ENCODE measurements at places on chromosomes 3 and 15. TPM values are rescaled to one million over a fixed set of nuclear protein-coding genes. Genes with fewer than 3 reads are reported as not detected.

CRTC3 gene
- total RNA-seq = 68.6 TPM

SCN5A gene
- 0.50 TPM for total RNA-seq

ZNF385D gene
- 12.8 TPM for total RNA-seq

FRMD5 gene
- total RNA-seq = 0.47 TPM

PLA2G4D gene
- not detected for total RNA-seq

SPTBN5 gene
- 0.15 TPM for total RNA-seq

IL5RA gene
- total RNA-seq = 0.72 TPM

GRCh38 chr15:98684436-98684835 is 36.1 kb downstream of the IGF1R start:
- ATAC-seq = no peak

GRCh38 chr15:40914486-40914885 is 14.7 kb upstream of the DLL4 start:
- no peak for ATAC-seq

- no peak for ATAC-seq
Observed at GRCh38 chr3:152176998-152177397, 91.7 kb upstream of the MBNL1 start.

DNA sequence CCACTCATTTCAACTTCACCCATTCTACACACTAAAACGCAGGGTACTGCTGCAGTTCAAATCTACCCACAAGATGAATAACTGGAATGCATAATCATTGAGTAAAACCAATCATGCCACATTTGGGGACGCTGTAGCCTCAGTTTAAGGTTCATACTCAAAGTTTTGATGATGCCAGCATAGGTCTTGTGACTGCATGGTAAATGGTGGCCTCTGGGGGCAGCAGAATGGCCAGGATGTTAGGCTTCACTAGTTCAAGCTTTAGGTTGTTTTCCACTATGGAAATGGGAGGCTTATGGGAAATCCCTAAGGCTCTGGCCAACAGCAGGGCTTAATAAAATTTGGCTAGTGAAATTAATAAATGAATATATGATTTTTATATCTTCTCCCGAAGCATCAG is 104.3 kb upstream of the TSC22D2 start:
- ATAC-seq = no peak

DNA sequence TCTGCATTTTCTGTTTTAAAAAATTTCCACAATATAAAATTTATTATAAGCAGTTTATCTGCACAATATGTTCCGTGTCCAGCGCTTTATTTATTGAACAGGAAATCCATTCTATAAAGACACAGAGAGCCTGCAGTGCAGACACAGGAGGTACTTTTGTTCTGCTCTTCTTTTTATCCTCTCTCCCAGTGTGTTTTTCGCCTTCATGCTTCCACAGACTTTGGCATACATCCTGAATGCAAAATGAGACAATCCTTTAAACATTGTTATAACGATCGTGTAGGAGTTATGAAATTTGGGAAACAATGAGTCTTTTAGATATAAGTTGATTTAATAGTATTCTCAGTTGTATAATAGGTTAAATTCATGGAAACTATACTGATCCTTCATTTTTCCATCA is 749.2 kb downstream of the NAALADL2 start:
- no peak for ATAC-seq

DNA sequence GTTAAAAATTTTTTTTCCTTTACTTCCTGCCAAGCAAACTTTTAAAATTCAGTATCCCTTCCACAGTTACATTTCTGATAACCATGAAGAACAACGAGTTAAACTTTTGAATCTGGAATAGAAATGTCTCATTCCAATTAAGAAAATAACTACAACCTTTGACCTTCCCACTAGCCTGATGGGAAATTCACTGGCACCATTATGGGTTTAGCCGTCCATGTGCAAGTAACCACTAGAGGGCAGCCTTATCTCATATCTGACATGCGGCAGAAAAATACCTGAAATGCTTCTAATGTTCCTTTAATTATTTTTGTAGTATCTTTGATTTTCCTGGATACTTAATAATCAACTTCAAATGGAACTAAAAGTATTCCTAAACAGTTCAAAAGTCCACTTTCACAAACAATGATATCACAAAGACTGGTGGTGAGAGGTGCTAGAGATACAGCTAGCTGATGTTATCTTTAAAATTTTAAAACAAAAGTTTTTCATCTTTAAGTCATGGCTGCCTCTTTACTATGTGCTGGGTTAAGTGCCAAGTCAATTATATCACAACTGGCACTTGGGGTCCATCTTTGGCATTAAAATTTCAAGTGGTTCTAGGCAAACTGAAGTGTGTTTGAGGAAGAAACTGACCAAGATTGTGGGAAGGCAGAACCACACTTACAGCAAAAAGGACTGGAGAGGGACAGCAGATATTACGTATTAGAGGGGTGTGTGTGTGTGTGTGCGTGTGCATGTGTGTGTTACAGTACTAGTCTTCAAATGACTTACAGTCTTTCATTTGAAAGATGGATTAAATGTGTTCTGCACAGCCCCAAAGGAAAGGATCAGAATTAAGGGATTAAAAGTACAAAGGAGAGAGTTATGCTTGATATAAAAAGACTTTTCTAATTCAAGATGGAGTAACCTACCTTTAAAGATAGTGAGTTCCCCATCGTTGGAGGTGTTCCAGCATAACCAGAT is 107.1 kb upstream of the ICE2 start:
- peak; percentile 72 for ATAC-seq

DNA sequence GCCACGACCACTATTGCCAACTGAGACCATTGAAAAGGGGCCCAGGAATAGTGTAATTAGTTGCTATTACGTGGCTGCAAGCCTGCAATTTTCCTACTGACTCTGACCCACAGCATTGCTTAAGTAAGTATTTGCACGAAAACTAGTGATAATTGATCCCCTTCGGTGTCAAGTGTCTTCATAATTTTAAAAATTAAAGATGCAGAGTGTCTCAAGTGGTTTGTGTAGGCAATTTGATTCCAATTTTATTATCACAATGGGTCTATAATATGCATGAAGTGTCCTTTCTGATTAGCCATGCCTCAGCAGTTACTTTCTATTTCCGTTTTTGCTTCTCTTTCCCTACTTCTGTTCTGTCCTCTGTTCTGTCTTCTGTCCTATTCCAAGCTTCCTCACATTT is 259.2 kb downstream of the C3orf38 start:
- ATAC-seq = no peak

GRCh38 chr3:99875929-99876841 is 58.5 kb downstream of the CMSS1 start:
- ATAC-seq = peak; percentile 94

- no peak for ATAC-seq
Observed at GRCh38 chr3:65767551-65767950, 271.2 kb downstream of the MAGI1 start.

GRCh38 chr15:89749951-89750559 is 994 bp downstream of the MESP1 start:
- peak; percentile 16 for ATAC-seq

- ATAC-seq = peak; percentile 30
Observed at GRCh38 chr15:43518197-43518761, 871 bp downstream of the MAP1A start.

- ATAC-seq = no peak
Observed at GRCh38 chr3:127000119-127000518, 17.2 kb downstream of the PLXNA1 start.

- no peak for ATAC-seq
Observed at GRCh38 chr3:112815981-112816380, 30.7 kb downstream of the CD200R1L start.

DNA sequence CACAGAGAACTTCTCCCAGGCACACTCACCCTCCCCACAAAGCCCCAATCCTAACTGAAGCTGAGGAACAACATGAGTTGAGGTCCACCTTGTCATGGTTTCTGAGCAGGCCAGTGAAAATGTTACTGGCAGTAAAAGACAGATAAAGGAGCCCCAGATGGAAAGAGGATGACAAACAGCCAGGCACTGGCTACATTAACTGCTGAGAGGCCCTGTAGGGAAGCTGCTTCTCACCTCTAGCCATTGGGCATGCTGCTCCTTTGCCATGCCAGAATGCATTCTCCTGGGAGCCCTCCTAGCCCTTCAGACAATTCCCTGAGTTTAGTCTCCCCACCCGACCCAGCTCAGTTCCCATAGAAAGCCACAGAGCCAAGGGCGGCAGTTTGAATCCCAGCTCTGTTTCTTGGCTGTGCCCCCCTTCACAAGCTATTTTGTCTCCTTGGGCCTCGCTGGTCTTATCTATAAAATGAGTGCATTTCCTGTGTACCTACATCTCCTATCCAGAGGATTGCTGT is 60.5 kb downstream of the LMCD1 start:
- ATAC-seq = no peak

GRCh38 chr15:95345867-95346266 is 984.6 kb upstream of the NR2F2 start:
- ATAC-seq = no peak

GRCh38 chr15:71808311-71809020 is 1.9 kb upstream of the NR2E3 start:
- no peak for ATAC-seq

DNA sequence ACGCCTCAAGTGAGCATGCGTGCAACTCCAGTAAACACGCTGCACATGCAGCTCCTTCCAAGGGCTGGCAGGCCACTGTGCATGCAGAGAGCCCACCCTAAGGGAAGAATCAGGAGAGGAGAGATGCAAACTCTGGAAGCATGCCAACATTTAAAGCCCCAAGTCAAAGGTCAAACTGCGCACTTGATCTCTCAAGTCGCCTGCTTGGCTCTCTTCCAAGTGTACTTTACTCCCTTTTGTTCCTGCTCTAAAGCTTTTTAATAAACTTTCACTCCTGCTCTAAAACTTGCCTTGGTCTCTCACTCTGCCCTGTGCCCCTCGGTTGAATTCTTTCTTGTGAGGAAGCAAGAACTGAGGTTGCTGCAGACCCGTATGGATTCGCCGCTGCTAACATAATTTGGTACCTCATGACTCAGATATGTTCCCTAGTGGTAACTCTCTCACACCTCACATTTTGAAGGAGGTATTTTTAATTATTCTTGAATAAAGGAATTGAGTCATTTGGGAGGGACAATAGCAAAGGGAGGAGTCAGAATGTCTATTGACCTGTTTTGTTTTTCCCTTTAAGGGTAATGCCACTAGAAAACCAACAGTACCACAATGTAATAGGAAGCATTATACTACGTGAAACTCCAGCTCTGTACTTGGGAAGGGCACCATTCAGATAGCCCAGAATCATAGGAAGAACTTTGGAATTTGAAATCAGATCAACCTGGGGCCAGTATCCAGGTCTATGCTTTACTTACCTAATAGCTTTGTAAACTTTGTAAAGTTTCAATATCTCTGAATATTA is 19.6 kb upstream of the DGKG start:
- ATAC-seq = no peak

DNA sequence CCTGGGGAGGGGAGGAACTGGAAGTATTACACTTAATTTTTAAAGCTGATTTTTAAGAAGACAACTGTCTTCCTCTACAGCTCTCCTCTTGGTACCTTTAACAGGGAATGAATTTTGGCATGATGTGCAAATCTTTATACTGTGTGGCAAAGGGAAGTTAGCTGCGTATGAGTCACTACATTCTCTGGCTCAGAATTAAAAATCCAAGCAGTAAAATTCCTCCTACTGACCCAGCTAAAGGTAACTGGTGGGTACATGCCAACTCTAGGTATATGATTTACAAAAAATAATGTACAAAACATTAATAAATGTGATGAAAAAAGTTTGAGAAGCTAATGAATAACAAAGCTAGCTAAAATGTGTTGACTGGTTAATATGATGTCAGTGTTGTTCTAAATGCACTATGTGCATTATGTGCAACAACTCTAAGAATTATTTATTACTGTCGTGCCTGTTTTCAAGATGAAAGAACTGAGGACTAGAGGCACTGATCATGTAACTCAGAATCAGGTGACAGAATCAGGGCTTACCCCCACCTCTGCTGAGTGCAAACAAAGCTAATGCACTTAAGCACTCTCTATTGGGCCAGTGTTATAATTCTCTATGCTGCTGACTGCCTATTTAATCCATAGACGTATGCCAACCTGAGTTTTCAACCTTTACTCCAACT is 194.7 kb upstream of the CADPS start:
- no peak for ATAC-seq

DNA sequence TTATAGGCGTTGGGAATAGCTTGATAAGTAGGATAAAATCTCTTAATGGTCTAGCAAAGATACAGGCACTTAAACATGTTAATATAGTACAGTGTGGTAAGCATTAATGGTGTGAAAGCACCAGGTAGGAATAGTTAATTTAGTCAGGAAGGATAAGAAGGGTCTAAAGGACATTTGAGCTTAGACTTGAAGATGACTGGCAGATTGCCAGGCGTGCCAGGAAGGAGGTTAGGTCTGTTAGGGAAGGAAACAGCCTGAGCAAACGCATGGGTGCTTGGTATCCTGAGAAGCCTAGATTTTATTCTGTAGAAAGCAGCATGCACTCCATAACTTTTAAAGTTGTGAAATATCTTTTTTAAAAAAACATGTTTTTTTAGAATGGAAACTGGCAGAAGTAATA is 17.7 kb downstream of the SEC62 start:
- ATAC-seq = no peak

GRCh38 chr15:57704441-57704840 is 2.1 kb upstream of the POLR2M start:
- no peak for ATAC-seq

GRCh38 chr3:15427981-15428380 is 583 bp downstream of the EAF1 start:
- ATAC-seq = no peak

GRCh38 chr3:73605861-73606260 is 18.9 kb downstream of the PDZRN3 start:
- no peak for ATAC-seq

DNA sequence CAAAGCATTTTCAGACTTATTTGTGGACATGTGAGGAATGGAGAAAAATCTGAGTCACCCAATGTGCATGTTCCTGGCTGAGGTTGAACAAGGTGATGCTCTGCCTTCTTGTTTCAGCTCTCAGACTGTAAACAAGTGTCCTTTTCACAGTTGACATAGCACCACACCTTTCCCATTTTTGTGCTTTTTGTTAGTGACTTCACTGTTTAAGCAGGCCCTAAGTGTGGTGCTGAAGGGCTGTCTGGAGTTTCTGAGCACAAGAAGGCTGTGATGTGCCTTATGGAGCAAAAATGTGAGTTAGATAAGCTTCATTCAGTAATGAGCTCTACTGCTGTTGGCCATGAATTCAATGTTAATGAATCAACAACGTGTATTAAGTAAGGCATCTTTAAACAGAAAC is 20.4 kb downstream of the ABI3BP start:
- no peak for ATAC-seq
